Stimulated activated CD8-positive, alpha-beta memory T cell treated with anti-CD3 and anti-CD28 coated beads, Interleukin-15, amount 100 ng/mL, for 24 hours (primary cell): ENCODE measurements at places on chromosomes 2 and 18.

GRCh38 chr2:236943841-236944513 lies 141.7 kb upstream of the COPS8 start:
- DNase-seq = no peak

DNA sequence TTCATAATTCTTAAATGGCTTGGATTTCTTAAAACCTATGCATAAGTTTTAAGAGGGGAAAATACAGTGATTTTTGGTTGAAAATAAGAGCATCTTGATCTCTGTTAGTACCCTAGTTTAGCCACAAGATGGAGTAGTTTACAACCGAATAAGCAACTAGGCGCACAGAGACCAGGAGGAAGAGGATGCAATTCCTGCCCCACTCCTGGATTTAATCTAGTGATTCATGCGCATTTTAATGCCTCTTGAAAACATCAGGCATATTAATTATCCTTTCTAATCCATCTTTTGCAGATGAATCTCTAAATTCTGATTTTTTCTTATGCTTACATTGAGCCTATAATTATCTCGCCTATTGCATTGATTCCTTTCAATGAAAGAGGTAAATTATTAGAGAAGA lies 76.7 kb downstream of the MRPS9 start:
- no peak for DNase-seq

DNA sequence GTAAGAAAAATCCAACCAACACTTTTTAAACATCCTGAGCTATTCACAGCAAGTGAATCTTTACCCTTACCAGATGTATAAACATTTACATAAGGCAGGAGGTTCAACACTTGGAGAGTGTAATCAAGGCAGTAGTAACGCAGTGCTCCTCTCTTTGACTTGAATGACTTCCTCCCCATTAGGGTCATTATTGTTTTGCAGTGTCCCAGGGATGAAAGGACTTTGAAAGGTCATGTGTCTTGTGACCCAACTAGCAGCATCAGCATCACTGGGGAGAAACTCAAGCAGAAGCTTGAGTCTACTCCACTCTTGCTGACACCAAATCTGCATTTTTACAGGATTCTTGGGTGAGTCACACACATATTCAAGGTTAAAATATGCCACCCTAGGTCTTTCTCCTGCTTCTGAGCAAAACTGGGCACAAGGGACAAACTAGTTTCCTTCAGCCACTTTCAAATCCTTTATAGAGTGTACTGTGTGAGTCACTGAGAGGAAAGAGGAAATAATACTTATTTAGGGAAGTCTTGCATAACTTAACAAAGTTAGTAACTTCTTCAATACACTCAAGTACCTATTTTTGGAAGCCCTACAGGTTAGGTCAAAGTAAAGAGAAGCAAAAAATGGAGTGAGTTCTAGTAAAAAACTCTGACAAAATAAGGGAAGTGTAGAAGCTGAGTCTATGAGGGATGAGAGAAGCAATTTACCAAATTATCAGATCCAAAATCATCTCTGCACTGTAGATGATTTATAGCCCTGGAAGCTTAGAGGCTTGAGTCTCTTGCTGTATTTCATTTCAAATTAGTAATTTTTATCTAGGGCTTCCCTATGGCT lies 51.0 kb upstream of the EML4 start:
- DNase-seq = no peak

DNA sequence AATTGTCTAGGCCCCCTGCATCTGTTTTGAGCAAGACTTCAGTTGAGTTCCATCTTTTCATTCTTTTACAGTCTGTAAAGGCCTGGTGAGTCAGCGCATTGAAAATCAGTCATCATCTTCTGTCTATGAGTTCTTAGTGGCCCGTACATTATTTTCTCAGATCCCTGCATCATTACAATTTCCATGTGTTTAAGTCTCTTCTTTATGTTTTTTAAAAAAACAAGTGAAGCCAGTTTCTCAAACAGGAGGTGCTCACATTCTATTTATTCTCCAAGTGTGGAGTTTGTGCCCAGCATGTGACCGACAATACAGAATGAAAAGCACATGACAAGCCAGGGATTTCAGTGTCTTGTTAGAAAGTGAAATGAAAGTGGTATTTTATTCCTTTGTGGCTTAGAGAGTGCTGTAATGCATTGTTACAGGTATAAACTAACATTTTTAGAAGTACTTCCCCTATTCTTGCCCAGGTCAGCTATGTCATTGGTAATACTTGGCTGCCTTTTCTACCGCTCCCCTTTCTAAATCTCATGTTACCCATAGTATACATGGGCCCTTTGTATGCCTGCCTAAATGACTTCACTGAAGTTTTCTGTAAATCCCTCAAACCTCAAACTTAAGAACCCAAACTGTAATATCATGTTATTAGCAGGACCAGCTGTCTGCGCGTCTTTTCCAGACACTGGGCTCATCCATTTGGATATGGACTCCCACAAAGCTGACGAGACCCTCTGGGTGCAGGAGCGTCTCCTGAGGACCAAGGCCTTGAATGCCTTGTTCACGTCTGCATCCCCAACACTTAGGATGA lies 67.6 kb downstream of the FEZ2 start:
- DNase-seq = no peak

DNA sequence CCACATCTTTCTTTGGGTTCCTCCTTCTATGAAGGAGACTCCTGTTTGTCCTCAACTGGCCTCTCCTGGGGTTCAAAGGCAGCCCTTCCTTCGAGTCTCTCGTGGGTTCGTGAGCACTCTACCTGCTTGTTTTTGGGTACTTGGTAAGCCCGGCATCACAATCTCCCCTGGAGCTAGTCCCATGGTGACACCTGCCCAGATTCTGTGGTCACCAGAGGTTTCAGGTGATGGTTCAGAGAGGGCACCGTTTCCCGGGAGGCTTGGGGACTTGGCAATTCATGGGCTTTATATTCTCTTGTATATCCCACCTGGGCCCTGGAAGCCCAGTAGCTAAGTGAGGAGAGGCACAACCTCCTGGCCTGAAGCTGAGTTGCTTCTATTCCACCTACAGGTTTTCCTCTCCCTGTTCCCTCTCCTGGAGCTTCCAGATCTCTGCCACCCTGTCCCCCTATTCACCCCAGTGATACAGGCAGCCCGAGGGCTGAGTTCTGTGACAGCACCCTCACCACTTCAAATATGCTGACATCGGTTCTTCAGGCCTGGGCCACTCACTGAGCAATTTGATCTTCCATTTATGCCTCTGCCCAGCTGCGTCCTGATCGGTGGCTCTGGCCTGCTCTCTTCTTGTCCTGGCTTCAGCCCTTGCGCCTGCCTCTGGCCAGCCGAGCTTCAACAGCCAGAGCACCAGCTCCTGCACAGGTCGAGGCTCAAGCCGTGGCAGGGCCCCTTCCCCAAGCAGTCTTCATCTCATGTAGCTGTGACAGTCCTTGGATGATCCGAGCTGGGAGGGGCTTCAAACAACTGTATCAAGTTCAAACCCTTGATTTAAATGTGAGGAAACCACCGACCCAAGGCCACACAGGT lies 91.5 kb downstream of the MSH2 start:
- DNase-seq = no peak

DNA sequence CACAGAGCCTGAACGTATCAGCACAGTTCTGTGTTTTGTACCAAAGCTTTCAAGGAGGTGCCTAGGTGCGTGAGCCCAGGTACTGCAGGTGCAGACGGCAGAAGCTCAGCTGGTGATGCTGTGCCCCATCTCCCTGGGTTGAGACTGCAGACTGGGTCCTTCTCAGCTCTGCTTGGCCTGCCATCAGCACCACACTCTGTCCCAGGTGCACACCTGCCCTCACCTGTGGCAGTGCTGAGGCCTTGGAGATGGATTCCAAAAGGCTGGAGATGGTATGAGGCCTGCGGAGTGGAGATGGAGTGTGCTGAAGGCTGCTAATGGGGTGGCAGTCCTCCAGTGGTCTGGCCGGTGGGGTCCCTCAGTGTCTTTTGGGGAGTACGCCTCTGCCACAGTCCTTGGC lies 9.3 kb downstream of the LDLRAD4 start:
- DNase-seq = no peak

GRCh38 chr2:110126906-110127305 lies 11.3 kb upstream of the MALL start:
- DNase-seq = no peak

- DNase-seq = no peak
These were observed 139.6 kb downstream of the SOCS6 start for GRCh38 chr18:70428439-70428838.

DNA sequence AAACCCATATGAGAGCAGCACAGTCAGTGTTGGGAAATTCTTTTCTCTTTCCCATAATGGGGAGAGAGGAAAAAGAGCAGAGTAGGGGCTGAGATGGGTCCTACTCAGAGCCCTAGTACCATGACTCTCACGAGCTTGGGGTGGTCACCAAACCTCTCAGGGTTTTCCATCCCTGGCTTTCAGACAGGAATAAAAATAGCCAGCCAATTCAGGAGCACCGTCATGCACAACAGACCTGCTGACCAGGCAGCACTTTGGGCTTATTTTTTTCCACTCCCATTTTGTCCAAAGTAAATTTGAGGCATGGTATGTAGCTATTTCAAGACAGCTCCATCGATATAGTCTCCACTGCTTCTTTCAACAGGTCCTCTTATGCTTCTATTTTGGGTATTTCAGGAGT lies 86.4 kb downstream of the TGFA start:
- no peak for DNase-seq

DNA sequence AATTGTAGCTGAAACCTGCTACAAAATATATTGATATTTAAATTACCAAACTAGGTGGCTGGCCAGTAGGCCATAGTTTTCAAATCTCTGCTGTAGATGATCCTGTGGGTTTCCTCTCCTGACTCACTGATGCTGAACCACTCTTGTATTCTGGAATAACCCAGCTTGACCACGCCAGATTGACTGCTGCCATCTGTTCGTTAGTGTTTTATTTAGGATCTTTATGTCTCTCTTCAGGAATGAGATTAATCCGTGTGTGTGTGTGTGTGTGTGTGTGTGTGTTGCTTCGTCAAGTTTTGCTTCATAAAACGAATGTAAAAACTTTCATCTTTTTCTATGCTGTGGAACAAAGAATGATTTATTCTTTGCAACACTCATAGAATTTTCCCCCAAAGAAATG lies 187.1 kb downstream of the DYSF start:
- DNase-seq = no peak

DNA sequence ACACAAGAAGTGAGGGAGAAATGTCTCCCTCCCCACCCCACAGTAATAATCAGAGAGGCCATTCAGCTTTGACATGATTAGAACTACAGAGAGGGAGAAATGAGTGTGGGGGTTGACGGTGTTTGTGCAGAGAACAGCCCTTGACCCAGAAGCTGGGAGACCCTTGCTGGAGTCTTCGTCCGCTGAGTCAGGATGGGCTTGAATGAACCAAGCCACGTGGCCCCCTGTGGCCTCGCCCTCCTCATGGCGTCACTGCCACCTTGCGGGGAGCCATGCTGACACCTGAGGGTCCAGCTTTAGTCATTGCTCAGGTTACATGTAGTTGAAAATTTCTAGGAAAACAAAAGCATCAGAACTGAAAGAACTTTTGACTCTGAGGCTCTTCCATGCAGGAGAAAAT lies 101.2 kb downstream of the DGKD start:
- DNase-seq = no peak

DNA sequence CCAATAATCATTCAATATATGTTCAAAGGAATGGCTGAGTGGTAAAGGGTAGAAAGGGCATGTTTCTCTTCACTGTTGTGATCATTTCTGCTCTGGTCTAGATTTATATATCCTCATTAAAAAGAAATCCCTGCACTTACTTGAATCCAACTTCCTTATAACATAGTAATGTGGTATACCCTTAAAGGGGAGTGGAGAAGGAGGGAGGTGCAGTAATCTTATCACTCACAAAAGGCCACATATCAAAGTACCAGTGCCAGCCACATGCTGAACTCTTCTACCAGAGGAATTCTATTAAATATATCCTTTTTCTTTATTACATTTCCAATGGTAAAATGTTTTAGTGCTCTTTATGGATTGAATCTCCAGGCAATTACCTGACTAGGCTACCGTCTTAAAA lies 3.3 kb downstream of the KATNAL2 start:
- DNase-seq = no peak

- DNase-seq = no peak
These were observed 16.2 kb downstream of the TOGARAM2 start for GRCh38 chr2:28997237-28997846.

DNA sequence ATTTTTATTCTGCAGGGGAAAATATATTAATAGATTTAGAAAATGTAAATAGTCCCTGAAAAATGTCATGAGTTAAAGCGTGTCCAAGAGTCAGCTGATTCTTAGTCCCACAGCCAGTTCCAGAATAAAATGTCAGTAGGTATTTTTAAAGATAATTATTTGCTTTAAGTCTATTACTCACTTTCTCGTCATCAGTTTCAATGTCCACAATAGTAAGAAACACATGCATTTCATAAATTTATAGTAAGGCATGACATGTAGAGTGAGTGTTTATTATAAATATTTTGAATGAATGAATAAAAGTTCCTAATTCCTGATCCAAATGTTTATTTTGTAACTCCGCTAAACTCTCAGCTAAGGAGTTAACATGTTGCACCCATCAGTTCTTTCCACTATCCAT lies 1044.0 kb upstream of the PIK3C3 start:
- DNase-seq = no peak

- no peak for DNase-seq
These were observed 442.3 kb downstream of the GRB14 start for GRCh38 chr2:164178835-164179465.

DNA sequence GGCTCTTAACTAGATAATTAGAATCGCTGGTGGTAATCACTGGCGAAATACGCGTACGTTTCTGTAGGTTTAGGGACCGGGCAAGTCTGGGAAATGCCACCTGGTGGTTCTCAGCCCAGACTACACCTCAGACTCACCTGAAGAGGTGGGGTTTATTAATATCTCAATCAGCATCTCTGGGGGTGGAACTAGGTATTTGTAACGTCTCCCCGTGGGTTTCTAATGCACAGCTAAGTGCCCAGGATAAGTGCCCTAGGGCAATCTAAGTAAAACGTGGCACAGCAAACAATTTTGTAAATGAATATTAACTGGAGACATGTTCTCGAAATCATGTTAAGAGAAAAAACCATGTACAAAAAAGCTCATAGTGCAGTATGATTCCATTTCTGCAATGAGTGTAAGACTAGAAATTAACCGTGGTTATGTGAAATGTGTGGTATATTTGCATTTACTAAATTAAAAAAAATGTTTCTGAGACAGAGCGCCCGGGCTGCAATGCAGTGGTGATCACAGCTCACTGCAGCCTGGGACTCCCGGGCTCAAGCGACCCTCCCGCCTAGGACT lies 760 bp upstream of the CNOT11 start:
- DNase-seq = no peak

DNA sequence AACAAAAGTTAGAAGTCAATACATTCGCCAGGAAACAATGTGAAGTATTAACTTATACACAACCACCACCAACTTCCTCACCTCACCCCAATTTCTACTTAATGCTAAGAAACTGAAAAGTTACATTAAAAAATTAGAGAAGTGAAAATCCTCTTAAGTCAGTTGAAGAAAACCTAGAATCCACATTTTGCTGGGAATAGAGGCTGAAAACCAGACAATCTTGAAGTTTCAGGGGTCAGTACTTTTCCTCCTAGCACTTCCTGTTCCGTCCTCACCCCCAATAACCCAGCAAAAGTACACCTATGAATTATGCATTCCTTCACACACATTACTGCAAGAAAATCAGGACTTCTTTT lies 6.3 kb downstream of the YES1 start:
- DNase-seq = no peak
